ENCODE measurements at places on chromosomes 3 and 15.
A peak's percentile ranks its signal among the peaks of the same experiment; 100 is the strongest.

- peak; percentile 75 for DNase-seq
- H3K36me3 ChIP-seq: no peaks in the 10 kb centered on the region
- no peak overlapping the region for H3K4me3 ChIP-seq
- H3K27ac ChIP-seq: no peak overlapping the region
- H3K27me3 ChIP-seq: no peaks in the 10 kb centered on the region
Measured at GRCh38 chr3:19866751-19867347, 67.2 kb downstream of the EFHB start.

- no peak overlapping the region for H3K27ac ChIP-seq
- no peak overlapping the region for H3K4me3 ChIP-seq
- H3K36me3 ChIP-seq: no peaks in the 10 kb centered on the region
- no peaks in the 10 kb centered on the region for H3K27me3 ChIP-seq
- no peaks in the 10 kb centered on the region for H3K4me1 ChIP-seq
Measured at GRCh38 chr3:150030841-150031240, 60.1 kb upstream of the PFN2 start.

GRCh38 chr3:168024537-168024941 is 71.2 kb downstream of the GOLIM4 start:
- DNase-seq: no peak
- no peaks in the 10 kb centered on the region for H3K4me1 ChIP-seq
- H3K27ac ChIP-seq: no peak overlapping the region
- no peaks in the 10 kb centered on the region for H3K27me3 ChIP-seq
- peaks cover 39% of the 10 kb centered on the region for H3K36me3 ChIP-seq
- H3K4me3 ChIP-seq: no peak overlapping the region

DNA sequence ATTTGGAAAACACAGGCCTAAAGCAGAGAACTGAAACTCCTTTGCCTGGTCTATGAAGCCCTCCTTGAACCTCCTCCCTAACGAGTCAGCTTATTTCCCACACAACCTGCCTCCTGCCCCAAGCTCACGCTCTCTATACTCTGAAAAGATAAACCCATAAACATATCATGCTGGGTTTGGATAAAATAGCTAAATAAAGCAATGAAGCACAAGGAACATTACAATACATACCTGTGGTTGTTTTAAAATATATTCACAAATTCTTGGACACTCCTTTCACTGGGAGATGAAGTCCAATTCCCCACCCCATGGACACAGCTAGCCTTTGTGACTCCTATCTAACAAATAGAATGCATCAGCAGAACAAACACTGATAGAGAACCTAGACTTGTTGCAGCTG is 98.2 kb downstream of the PLCH1 start:
- H3K36me3 ChIP-seq: no peaks in the 10 kb centered on the region
- peak; percentile 64 for DNase-seq
- H3K4me1 ChIP-seq: peaks cover 19% of the 10 kb centered on the region
- H3K27ac ChIP-seq: no peak overlapping the region
- H3K4me3 ChIP-seq: no peak overlapping the region

- no peak for DNase-seq
- no peak overlapping the region for H3K4me3 ChIP-seq
- H3K36me3 ChIP-seq: no peaks in the 10 kb centered on the region
- H3K27ac ChIP-seq: no peak overlapping the region
Measured at GRCh38 chr3:48226939-48227338, 3.6 kb downstream of the CAMP start.

GRCh38 chr3:52444860-52445793 is at the start of gene SEMA3G:
TSS of gene SEMA3G (minus strand) at chr3:52445103. CDS start at chr3:52445027, 76 bp downstream.
- no peaks in the 10 kb centered on the region for H3K27me3 ChIP-seq
- DNase-seq: peak; percentile 75
- peaks cover 5% of the 10 kb centered on the region for H3K4me1 ChIP-seq

DNA sequence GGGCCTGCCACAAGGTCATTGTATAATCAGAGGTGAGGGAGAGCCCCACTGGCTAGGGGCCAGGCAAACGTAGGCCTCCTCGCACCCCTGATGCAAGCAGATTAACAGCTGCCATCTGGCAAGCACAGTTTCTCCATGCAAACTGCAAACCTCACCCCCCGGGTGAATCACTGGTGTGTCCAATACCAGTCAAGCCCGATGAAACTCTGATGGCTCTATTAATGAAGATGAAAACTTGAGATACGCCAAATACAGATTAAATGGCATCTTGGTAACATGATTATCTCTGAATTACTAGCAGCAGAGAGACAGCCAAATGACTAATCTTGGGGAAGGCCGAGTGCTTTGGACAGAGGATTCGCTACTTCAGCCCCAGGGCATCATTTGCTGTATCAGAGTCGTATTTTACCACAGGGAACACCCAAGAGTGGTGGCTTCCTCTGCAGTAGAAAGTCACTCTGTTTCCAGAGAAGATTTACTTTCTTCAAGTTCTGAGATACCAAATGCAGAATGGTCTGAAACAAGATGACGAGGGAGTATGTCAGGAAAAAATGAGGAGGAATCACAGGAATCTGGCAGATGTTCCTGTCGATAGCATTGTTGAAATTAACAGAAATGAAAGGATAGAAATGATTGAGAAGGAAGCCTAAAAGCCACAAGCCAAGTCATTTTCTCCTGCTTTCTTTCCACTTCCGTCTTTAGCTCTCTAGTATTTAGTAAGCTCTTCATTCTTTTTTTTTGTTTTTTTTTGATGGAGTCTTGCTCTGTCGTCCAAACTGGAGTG is 96.2 kb upstream of the NR2F2 start:
- no peak overlapping the region for H3K27ac ChIP-seq
- no peaks in the 10 kb centered on the region for H3K27me3 ChIP-seq
- no peak overlapping the region for H3K4me3 ChIP-seq

DNA sequence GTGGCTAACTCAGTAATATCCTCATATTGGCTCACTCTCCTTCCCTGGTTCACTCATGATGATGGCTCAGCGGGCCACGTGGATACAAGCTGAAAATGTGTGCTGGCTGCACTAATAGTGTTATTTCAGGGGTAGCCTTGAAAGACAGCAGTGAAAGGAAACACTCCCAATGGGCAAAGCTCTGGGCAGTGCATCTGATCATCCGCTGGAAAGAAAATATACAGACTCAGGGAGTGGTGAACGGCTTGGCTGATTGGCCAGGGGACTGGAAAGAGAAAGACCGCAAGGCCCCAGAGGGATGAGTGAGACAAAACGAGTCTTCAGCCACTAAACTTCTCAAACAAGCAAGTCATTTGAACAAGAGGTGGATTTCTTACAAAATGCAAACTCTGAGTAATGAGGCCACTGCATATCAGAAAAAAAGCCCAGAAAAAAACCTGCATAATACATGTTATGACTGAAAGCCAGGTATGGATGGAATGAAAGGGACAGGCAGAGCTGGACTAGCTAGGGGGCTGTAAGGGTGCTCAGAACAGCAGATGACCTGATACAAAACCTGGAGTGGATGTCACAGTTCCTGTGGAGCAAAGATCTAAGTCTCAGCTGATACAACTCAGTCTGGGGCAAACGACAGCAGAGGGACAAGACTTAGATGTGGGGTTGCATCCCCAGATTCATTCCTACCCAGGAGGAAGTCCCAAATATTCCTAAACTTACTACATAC is 33.3 kb downstream of the CMTM6 start:
- H3K27ac ChIP-seq: no peak overlapping the region
- no peak for DNase-seq
- H3K36me3 ChIP-seq: peaks cover 21% of the 10 kb centered on the region
- H3K27me3 ChIP-seq: no peaks in the 10 kb centered on the region
- H3K4me1 ChIP-seq: peaks cover 4% of the 10 kb centered on the region
- H3K4me3 ChIP-seq: no peak overlapping the region

GRCh38 chr3:172918568-172919296 is 168.2 kb downstream of the ECT2 start:
- H3K27ac ChIP-seq: peak overlapping the region; percentile 40
- H3K27me3 ChIP-seq: no peaks in the 10 kb centered on the region
- H3K4me3 ChIP-seq: no peak overlapping the region
- H3K4me1 ChIP-seq: peaks cover 3% of the 10 kb centered on the region
- no peak for DNase-seq

- peaks cover 47% of the 10 kb centered on the region for H3K36me3 ChIP-seq
- no peaks in the 10 kb centered on the region for H3K4me1 ChIP-seq
- H3K4me3 ChIP-seq: no peak overlapping the region
- DNase-seq: no peak
- no peaks in the 10 kb centered on the region for H3K27me3 ChIP-seq
Measured at GRCh38 chr15:64979252-64979710, 10.4 kb downstream of the SPG21 start.

GRCh38 chr3:119601154-119601553 is 3.5 kb downstream of the PLA1A start:
- no peaks in the 10 kb centered on the region for H3K36me3 ChIP-seq
- H3K4me1 ChIP-seq: no peaks in the 10 kb centered on the region
- H3K4me3 ChIP-seq: no peak overlapping the region
- H3K27ac ChIP-seq: no peak overlapping the region
- no peaks in the 10 kb centered on the region for H3K27me3 ChIP-seq

DNA sequence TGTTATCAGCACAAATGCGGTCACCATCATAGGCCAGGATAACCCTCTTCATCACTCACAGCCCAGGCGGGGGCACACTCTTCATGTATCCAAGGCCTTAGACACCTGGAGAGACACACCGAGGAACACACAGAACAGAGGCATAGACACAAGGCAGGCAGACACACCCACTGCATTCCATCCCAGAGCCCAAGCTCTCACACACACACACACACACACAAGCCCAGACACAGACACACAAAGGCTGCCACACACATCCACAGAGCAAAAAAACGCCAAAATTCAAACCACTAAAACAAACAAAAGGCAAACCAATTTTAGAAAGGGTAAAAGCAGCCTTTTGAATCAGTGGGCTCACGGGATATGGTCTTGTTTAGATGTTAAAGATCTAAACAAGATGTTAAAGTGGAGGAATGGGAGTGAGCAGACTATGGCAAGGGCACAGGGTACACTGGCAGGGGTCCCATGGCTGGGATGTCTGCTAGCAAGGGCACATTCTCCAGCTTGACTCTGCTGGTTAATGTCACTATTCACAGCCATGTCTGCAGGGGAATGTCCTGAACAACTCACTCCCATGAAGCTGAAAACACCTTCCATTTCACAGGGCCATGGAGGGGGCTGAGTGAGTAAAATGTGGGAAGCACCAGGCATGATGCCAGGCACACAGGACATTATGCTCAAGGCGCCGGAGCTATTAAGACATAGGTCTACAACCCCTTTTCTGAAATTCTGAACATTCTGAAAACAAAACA is 14.9 kb upstream of the CRABP1 start:
- no peak overlapping the region for H3K27ac ChIP-seq
- no peaks in the 10 kb centered on the region for H3K4me1 ChIP-seq
- H3K36me3 ChIP-seq: no peaks in the 10 kb centered on the region
- no peaks in the 10 kb centered on the region for H3K27me3 ChIP-seq
- H3K4me3 ChIP-seq: no peak overlapping the region
- peak; percentile 45 for DNase-seq

DNA sequence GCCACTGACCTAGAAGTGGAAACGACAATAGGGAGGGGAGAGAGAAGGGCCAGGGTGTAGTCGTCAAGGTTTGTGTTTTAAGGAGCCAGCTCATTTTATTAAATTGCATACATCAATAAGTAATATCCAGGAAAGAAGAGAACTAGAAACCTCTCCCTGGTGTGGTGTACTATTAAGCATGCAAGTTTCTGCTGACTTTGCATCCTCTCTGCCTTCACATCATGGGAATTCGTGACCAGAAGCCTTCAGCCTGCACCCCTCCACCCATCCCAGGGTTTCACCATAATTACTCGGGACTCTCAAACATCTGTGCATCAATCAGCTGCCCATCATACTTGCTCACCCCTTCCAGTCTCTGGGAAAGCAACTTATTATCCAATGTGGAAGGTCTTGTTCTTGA is 70.9 kb upstream of the UBE3A start:
- H3K27me3 ChIP-seq: no peaks in the 10 kb centered on the region
- H3K36me3 ChIP-seq: no peaks in the 10 kb centered on the region
- H3K4me3 ChIP-seq: no peak overlapping the region

- peaks cover 2% of the 10 kb centered on the region for H3K4me1 ChIP-seq
- H3K36me3 ChIP-seq: no peaks in the 10 kb centered on the region
- no peak overlapping the region for H3K4me3 ChIP-seq
- DNase-seq: no peak
Measured at GRCh38 chr15:89410039-89410435, 75.4 kb upstream of the POLG start.

GRCh38 chr15:92155934-92156333 is 237.7 kb upstream of the ST8SIA2 start:
- no peak overlapping the region for H3K4me3 ChIP-seq
- H3K4me1 ChIP-seq: no peaks in the 10 kb centered on the region
- no peak for DNase-seq
- no peak overlapping the region for H3K27ac ChIP-seq

DNA sequence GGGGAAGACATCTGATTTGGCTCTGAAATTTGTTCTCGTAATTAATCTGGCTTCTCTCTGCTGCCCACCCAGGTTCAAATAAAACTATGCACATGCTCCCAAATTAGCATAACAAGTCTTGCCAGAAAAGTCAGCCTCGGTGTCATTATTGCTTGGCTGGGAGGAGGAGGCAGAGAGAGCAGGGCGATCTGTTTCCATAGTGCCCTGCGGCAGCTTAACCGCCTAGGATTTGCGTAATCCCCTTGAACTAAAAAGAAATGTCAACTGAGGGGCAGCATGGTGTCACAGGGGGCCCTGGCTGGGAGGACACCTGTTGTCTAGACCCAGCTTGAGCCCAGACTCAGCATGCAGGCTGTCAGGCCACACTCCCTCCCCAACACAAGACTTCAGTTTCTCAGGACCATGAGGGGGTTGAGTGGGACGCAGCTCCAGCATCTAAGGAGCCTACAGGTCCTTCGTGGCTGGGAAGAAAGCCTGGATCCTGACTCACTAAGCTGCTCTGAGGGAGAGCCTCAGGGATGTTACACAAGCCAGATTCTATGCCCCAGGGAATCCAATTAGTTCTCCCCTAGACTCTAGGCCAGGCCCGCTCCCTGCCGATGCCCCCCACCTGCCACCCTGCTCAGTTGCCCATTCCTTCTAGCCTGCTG is 17.3 kb downstream of the MRPS11 start:
- no peak for DNase-seq
- H3K27ac ChIP-seq: no peak overlapping the region
- H3K4me3 ChIP-seq: no peak overlapping the region
- H3K4me1 ChIP-seq: no peaks in the 10 kb centered on the region

- DNase-seq: peak; percentile 19
- no peaks in the 10 kb centered on the region for H3K27me3 ChIP-seq
- H3K27ac ChIP-seq: no peak overlapping the region
- H3K4me1 ChIP-seq: peaks cover 4% of the 10 kb centered on the region
- peaks cover 2% of the 10 kb centered on the region for H3K36me3 ChIP-seq
Measured at GRCh38 chr15:70701891-70702568, 61.3 kb downstream of the UACA start.

DNA sequence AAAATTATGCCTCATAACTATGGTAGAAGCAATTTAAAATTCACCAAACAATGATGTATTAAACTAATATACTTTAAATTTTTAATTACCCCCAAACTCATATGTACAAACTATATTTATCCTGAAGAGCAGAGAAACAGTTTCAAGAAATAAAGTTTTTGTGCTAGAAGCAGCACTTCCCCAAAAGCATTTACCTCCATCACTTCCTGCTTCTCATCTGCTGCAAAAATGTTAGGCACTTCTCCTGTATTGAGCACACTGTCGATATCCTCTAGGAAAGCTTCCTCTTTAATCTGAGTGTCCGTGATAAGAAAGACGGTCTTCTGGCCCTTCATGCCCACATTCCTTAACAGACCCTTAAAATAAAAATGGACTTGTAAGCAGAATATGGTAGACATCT is 101.5 kb upstream of the ASB14 start:
- H3K4me1 ChIP-seq: no peaks in the 10 kb centered on the region
- no peaks in the 10 kb centered on the region for H3K27me3 ChIP-seq
- no peaks in the 10 kb centered on the region for H3K36me3 ChIP-seq

- no peak for DNase-seq
- no peaks in the 10 kb centered on the region for H3K36me3 ChIP-seq
- H3K27ac ChIP-seq: peak overlapping the region; percentile 89
- peaks cover 42% of the 10 kb centered on the region for H3K4me1 ChIP-seq
Measured at GRCh38 chr15:74784426-74785193, 2.7 kb downstream of the CSK start.

Measured in small intestine (tissue), 16 donors.